ENCODE measurements at places on chromosomes 5 and 9.

GRCh38 chr5:38621840-38622437 lies 65.5 kb upstream of the LIFR start:
- no peak for DNase-seq

GRCh38 chr5:65808818-65809217 lies 86.8 kb downstream of the NLN start:
- DNase-seq = no peak

DNA sequence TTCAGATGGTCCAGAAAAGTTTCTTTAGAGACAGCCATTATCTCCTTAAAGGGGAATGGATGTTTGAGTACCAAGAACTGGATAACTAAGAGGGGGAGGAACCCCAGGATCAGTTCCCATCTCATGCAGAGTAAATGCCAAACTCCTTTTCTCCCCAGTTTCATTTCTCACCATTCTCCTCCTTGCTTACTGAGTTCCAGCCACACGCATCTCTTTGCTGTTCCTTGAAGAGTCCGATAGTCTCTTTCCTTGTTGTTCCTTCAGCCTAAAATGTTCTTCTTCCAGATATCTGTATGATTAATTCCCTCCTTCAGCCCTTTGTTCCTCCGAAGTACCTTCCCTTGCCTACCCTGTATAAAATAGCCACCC lies 30.0 kb downstream of the KDM4C start:
- no peak for DNase-seq

- DNase-seq = no peak
Measured at GRCh38 chr5:113040672-113041260, 64.2 kb downstream of the DCP2 start.

- no peak for DNase-seq
Measured at GRCh38 chr5:76742583-76742982, 26.7 kb downstream of the F2R start.

DNA sequence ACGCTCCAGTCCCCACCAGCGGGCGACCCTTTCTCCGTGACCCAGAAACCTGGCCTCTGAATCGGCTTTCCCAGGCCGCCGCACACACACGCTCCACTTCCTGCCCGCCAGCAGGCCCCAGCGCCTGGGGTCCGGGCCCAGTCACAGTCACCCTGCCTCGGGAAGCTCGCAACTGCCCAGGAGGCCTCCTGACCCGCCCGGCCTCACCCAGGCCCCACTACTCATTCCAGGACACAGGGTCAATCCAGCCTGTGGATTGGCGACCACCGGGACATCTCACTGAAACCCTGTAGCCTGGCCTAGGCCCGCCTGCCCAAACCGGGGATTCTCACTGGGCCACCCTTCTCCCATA lies 2.7 kb upstream of the IRX4 start:
- DNase-seq = no peak

GRCh38 chr9:588981-589380 lies 252.5 kb upstream of the DMRT1 start:
- DNase-seq = no peak

DNA sequence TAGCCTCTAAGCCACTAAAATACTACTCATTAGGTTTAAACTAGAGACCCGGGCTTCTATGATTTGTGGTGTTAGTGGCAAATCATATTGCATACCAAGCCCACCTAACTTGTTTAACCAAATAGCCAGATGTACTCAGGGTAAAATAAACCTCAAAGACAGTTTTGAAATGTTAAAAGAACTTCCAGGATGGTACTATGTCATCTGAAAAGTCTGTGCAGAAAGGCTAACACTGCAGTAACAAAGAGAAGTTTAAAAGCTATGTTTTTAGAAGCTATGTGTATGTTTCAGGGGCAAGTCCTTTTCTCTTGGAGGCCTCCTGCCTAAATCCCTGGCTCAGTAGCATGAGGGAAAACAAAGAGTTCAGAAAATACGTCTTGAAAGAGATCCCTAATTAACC lies 84.9 kb upstream of the IL7R start:
- DNase-seq = no peak

DNA sequence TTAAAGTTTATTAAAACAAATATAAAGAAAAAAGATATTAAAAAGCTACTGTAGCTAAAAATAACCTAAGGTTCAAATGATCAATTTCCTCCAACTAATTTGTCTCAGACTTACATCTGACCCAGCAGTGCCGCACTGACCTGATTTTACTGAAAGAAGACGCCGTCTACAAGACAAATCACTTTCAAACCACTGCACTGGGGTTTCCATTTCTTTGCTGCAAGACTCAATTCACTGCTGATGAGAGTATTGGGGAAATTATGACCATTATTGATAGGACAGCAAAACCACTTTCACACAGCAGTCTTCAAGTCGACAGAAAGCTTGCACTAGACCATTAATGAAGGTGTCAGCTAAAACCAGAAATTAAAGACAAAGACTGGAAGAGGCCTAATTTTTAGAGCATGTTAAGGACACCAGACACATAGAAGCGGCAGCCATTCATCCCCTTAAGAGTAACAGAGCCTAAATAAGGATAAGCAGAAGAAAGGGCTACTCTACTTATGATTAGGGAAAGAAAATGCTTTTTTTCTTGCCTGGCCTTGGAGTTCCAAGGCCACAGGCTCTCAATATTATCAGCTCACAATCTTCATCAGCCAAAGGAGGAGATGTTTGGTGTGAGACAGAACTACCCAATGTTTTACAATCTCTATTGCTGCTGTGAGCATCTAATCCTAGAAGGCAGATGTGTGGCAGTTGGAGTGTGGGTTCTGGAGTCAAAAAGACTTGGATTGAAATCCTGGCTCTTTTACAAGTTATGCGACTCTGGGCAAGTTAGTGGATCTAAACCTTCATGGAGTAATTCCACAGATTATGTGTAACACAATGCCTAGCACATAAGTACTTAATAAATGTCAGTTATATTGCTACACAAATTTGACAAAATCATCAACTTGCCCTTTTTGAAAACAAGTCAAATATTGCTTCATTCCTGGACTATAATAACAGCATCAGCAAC lies 190.7 kb downstream of the MAPKAP1 start:
- DNase-seq = no peak

- no peak for DNase-seq
Measured at GRCh38 chr5:151670083-151670686, 16.5 kb downstream of the SPARC start.

DNA sequence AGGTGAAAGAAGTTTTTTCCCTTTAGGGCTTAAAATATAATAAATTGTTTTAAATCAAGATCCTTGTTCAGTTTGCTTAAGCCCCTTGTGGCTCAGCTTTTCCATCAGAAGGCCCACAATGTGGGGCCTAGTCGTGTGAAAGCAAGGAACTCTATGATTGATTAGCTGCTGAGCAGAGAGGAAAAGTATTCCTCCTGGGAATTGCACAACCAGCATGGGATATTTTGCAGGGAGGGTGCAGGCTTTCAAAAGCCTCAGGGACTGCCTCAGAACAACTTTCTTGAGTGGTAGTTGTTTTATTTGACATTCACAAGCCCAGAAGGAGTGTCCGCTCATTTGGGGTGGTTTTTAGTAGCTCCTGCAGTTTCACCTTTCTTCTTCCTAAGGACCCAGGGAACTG lies 19.8 kb downstream of the TTC23L start:
- DNase-seq = no peak

DNA sequence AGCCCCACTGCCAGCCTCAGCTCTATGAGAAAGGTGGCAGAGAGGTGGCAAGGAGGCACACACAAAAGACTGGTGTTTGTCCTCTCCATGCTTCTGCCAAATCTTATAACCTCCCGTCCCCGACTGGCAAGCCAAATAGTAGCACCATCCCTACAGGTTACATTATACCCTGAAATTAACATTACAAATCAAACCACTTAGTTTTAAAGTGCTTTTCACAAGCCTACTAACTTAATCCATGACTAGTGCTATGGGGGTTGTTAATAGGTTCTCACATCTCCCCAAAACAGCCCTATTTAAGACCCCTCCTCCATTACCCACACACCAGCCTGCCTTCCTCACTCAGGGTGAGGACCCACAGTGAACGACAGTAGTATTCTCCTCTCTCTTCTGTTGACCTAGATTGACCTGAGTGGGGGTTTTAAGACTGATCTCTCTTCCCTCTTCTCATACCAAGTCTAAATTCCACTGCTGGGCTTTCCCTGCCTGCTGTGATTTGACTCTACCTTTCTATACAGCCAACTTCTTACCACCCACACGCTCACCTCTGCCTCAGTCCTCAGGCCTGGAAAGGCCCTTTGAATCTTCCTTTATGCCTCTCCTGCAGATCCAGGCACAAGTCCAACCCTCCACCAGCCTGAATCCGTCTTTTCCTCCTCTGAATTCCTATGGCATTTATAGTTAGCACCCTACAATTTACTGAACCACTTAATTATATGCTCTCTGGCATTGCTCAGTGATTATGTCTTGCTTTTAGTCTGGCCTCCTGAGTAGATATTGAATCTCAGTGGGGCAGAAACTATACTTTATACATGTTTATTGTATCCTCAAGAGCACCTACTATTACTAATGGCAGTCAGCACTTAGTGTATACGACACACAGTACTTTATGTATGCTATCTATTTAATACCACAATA lies 116.1 kb downstream of the TMEM174 start:
- peak; percentile 16 for DNase-seq

GRCh38 chr9:113999256-114000062 lies 78.6 kb downstream of the AMBP start:
- DNase-seq = no peak

DNA sequence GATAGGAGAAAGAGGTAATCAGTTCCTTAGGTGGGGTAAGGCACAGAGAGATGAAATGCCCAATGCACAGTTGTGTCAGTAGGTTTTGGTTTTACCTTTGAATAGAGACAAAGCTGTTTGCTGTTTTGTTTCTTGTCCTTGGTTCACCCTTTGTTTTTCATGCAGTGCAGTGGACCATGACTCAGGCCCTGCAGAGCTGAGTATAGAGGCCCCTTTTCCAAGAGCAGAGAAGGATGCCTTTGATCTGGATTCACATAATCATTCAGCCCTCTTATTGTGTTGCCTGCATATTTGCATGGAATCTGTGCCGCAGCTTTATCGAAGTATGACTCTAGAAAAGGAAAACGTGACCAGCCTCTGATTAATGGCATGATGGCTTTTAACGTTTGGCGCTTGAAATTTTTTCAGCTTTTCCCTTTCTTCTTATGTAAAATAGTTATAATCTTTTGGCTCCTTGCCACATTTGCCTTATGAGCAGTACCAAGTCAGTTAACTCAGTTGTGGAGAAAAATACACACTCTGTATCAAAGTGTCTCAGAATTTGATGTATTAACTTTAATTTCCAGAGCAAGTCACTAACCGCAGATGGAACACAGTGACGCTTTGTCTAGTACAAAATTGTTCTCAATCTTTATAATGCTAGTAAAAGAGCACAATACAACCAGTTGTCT lies 197.6 kb downstream of the KDM4C start:
- peak; percentile 62 for DNase-seq

GRCh38 chr9:105858877-105859276 lies 164.5 kb downstream of the TMEM38B start:
- DNase-seq = no peak

GRCh38 chr5:108487951-108488350 lies 106.1 kb upstream of the FBXL17 start:
- no peak for DNase-seq

DNA sequence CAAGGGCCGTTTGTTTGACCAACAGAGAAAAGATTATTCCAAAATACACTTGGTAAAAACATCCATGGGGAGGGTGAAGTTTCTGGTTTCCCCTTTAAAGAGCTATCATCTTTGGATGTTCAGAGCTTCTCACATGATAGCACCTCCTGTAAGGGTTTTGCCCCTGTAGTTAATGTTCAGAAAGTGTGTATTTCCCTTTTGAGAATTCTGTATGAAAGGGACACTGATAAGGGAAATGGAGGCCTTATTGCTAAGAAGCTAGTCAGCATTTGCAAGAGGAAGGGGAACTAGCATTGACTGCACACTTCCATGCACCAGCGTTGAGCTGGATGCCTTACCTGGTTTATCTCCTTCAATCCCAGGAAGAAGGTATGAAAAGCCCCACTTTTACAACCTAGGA lies 31.5 kb upstream of the C5orf58 start:
- no peak for DNase-seq

GRCh38 chr5:173771121-173771724 lies 116.9 kb upstream of the CPEB4 start:
- no peak for DNase-seq

- DNase-seq = no peak
Measured at GRCh38 chr5:31855134-31856040, 216.5 kb downstream of the PDZD2 start.

- no peak for DNase-seq
Measured at GRCh38 chr9:134843740-134844139, 36.9 kb upstream of the FCN2 start.

DNA sequence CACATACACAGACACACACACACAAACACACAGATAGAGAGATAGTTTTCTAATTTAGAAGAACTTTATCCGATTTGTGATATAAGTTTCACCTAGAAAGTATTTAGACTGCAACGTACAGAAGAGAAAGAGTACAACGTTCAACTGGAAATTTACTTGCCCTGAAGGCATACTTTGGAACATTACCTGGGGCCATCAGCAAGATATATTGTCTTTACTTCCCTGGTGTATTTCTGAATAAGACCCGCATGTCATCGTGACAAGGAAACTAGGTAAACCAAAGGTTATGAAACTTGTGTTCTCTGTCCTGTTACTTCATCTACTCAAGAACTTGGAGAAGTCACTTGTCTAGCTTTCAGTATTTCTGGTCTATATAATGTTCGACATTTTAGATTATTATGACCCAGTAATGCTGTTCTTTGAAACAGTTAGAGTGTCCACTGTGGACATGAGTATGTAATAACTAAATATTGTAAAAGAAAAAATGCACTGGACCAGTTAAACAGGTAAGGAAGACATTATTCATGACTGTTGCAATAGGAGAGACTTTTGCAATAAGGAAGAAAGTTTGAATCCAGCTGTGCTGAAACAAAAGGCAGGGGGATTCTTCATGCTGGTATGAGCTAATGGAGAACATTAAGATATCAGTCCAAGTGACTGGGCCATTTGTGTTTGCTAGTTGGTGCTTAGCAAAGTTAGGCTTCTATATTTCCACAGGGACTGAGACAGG lies 1791.1 kb downstream of the MAT2B start:
- no peak for DNase-seq

DNA sequence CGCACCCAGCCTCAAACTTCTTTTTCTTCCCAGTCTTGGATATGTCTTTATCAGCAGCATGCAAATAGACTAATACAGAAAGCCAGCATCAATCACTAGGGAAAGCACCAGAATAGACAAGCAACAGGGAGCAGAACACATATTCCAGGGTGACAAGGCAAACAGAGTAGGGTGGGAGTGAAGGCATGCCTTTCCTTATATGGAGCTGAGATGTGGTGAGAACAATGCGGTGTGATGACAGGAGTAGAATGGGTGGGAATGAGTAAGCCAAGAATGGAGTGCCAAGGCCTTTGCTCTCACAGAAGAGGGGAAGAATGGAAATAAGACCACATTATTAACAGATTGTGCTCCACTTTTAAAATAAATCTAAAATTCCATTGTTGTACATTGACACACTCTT lies 115.6 kb downstream of the CETN3 start:
- DNase-seq = peak; percentile 8

- DNase-seq = no peak
Measured at GRCh38 chr5:80725446-80725845, 70.7 kb upstream of the DHFR start.

GRCh38 chr9:123232332-123232731 lies 36.1 kb downstream of the STRBP start:
- peak; percentile 27 for DNase-seq

- DNase-seq = no peak
Measured at GRCh38 chr5:72633649-72634048, 126.4 kb upstream of the ZNF366 start.
